ENCODE measurements at places on chromosomes 7 and 10.

DNA sequence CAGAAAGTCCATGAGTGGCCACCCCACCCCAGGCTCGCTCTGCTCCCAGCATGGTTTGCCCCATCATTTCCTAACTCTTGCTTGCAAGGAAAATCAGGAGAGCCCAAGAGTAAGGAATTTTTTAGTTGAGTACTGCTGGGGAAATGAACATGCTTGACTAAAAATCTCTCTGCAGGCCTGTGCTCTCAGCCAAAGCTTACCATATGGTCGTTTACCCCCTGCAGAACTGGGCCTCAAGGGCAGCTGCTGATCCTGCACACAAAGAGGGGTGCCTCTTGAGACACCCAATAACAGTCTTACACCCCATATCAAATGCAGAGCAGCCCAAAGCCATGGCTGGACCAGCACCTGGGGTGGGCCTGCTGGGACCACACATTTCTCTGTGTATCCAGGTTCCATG lies 183.2 kb downstream of the CXCL12 start:
- no peak overlapping the region for H3K4me3 ChIP-seq
- H3K27me3 ChIP-seq = no peaks in the 10 kb centered on the region
- H3K36me3 ChIP-seq = no peaks in the 10 kb centered on the region
- DNase-seq = no peak

DNA sequence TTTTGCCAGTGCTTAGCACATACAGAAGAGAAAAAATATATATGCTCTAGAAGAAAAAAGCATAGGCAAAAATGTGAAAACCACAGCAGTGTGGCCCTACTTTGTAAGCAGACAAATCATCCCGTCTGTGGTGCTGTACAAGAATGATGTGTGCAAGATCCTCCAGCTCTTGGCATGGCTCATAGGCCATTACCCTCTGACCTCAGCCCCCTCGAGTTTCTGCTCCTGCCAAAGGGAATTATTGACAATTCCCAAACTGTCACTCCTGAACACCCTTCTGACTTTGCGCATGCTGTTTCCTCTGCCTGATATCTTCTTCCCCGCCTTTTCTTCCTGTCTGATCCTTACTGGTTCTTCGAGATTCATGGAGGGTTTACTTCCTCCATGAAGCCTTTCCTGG lies 27.1 kb downstream of the PLA2G12B start:
- no peak overlapping the region for H3K4me3 ChIP-seq
- H3K27me3 ChIP-seq = no peaks in the 10 kb centered on the region
- H3K4me1 ChIP-seq = no peaks in the 10 kb centered on the region

DNA sequence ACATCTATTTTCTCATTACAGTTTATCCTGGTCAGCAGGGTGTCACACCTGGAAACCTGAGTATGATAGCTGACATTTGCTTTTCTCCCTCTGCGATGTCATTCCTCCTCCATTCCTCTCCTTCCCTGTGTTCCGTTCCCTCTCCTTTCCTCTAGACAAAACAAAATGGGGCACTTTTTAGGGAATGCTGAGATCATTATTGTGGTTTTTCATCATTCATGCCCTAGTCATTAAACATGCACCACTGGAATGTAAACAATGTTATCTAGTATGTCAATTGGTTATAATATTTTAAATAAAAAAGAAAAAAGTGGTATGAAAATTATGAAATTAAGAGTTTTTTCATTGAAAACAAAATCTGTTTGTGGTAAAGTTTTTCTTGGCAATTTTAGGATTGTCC lies 132.6 kb downstream of the MAPK8 start:
- H3K4me3 ChIP-seq = no peak overlapping the region
- no peaks in the 10 kb centered on the region for H3K4me1 ChIP-seq
- DNase-seq = no peak
- H3K27me3 ChIP-seq = no peaks in the 10 kb centered on the region
- H3K27ac ChIP-seq = no peak overlapping the region

DNA sequence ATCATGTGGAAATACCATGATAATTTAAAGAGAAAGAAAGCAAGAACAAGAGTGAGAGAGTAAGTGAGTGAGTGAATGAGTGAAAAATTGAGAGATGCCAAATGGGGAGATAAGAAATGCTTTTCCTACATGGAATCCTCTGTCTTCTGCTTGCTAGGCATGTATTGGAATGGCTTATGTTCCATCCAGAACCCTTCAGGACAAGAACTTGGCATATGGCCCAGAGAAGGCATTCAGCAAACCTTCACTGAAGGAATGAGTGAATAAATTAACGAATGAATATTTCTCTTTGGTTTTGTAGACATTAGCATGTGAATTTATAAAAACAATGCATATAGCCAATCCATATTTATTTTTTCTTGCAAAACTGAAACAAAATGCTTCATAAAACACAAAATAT lies 162.2 kb downstream of the LRRTM3 start:
- H3K27ac ChIP-seq = no peak overlapping the region
- no peak overlapping the region for H3K4me3 ChIP-seq
- peaks cover 14% of the 10 kb centered on the region for H3K4me1 ChIP-seq
- DNase-seq = no peak
- H3K36me3 ChIP-seq = no peaks in the 10 kb centered on the region

All from heart left ventricle (tissue), 16 donors.